ENCODE measurements at places on chromosomes 7 and 10.
A peak's percentile ranks its signal among the peaks of the same experiment; 100 is the strongest.

GRCh38 chr7:77657427-77658224 lies 38.6 kb upstream of the RSBN1L start:
- DNase-seq, result no peak

- DNase-seq, result no peak
These were observed 13.2 kb downstream of the PCLO start for GRCh38 chr7:83149466-83149865.

DNA sequence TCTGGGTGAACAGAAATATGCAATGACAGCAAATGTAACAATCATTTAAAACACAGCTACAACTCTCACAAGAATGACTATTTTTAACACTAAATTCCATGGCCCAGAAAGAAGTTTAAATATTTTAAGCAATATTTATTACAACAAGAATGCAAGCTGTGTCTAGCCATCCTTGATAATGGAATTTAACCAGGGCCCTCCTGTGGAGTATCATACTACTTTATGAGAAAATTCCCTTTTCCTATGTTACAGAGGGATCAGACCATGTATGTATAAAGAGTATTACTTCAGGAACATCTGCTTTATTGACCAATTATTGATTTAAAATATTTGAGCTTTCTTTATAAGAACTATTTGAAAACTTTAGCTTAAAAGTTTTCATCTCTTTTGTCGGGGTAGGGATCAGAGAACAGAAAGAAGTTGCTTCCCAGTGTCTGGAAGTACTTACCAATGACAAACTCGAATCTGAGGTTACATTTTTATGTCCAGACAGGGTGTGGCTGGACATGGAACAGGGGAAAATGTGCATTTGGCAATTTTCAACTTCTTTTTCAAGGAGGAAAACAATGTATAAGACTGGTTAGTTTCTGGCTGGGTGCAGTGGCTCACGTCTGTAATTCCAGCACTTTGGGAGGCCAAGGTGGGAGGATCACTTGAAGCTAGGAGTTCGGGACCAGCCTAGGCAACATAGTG lies 48.3 kb upstream of the NRBF2 start:
- no peak for DNase-seq

GRCh38 chr10:99689461-99689860 lies 30.2 kb downstream of the ENTPD7 start:
- DNase-seq, result no peak

DNA sequence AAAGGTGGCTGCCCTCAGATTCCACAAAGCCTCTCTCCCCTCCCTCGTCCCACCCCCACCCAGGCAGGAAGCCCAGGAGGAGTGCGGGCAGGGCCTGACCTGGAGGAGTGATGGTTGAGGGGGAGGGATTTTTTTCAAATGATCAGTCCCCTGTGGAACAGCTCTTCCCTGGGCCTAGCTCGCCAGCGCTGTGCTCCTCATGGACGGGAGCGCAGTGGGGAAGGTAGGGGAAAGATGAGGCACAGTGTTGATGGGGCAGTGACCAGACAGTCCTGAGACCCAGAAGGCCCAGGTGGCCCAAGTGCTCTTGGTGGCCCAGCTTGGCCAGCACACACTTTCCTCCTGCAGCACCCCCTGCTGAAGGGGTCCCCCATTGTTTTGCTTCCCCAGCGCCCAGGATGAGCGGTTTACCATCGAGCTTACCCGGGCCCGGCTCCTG lies 8.5 kb downstream of the SAP25 start:
- DNase-seq, result no peak

- DNase-seq, result no peak
These were observed 78.4 kb upstream of the CACNA2D1 start for GRCh38 chr7:82521906-82522445.

GRCh38 chr10:13117841-13118783 lies 18.1 kb downstream of the OPTN start:
- DNase-seq, result no peak

DNA sequence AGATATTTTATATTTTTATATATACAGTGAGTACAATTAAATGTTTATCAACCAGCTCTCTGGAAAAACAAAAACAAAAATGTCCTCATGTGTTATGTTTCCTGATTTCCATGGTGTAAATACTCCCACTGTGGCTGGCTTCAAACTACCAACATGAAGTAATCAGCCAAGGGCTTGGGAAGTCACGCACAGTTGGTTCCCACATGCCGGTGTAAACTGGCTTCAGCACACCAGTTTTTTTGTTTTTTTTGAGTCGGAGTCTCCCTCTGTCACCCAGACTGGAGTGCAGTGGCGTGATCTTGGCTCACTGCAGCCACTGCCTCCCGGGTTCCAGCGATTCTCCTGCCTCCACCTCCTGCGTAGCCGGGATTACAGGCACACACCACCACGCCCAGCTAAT lies 11.8 kb downstream of the OSBPL3 start:
- DNase-seq, result no peak

GRCh38 chr7:45980181-45980905 lies 59.3 kb upstream of the IGFBP3 start:
- no peak for DNase-seq

GRCh38 chr10:4867520-4868356 lies 41.7 kb downstream of the AKR1E2 start:
- DNase-seq, result no peak

DNA sequence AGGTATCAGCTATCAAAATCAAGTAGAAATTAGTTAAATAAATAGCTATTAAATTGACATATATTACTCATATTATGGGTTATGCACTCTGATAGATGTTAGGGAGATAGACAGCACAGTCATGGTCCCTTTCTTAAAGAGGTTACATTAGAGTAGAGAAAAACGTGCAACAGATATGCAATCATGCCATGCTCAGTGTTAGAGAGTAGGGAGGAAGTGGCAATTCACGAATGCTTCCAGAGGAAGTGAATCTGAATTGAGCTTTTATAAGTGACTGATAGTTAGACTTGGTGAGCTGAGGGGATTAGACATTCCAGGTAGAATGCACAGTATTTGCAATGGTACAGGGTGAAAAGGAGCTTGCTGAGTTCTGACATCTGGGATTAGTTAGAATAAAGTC lies 349.8 kb downstream of the NXPH1 start:
- DNase-seq, result no peak

- DNase-seq, result peak; percentile 5
These were observed 21.5 kb downstream of the ADARB2 start for GRCh38 chr10:1715821-1716220.

DNA sequence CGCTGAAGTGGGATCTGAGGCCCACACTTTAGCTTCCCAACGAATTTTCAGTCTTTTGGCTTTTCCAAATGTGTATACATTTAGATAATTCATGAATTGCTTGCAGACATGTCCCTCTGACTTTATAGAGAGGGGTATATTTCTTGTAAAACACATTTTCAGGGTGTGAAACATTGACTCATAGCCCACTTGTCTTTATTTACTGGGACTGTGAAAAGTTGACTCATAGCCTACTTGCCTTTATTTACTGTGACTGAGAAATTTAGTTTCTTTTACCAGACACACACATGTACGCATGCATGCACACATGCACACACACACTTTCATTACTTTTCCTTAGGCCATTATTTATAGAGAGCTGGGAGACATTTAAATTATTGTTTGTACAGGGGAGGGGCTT lies 79.1 kb downstream of the VTI1A start:
- DNase-seq, result no peak

- peak; percentile 49 for DNase-seq
These were observed 21.0 kb upstream of the GNA12 start for GRCh38 chr7:2864999-2865670.

GRCh38 chr7:41754046-41754445 lies 51.2 kb upstream of the INHBA start:
- no peak for DNase-seq

- no peak for DNase-seq
These were observed 161.6 kb downstream of the LRMDA start for GRCh38 chr10:75592791-75593643.

GRCh38 chr10:70255329-70256299 lies 22.4 kb upstream of the PPA1 start:
- DNase-seq, result no peak

DNA sequence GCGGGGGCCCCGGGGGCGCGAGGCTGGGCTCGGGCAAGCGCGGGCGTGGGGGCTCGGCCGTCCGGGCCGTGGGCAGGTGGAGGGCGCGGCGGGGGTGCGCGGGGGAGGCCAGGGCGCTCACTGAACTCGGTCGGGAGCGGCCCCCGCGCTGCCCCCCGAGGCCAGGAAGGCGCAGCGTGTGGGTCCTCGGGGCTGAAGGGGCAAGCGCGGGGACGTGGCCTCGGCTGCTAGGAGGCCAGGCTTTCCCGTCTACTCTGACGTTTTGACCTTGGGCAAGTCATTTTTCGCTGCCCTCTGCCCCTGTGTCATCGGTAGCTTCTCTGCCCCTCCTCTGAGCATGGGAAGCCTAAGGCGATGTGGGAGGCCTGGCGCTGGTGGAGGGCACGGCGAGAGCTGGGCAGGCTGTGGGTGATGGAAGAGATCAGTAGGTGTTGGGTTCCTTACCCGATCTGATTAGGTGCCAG lies 441 bp downstream of the FBH1 start:
- DNase-seq, result no peak

DNA sequence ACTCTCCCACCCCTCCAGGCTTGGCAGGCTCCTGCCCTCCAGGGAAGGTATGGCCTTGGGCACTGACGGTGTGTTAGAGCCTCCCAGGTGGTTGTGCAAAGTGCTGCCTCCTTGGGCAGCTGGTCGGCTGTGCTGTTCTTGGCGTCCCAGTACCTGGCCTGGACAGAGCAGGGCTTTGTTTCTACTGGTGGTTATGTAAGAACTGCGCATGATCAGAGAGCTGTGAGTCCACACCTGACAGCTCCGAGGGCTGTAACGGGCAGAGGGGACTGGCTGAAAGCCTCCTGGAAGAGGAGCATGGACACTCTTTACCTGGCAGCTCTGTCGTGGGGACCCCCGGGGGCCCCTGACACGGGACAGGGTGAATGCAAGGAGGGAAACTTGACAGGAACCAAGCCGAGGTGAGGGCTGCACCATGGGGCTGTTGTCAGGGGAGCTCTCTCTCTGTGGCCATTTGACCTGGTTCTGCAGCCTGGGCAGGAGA lies 3.1 kb upstream of the SFRP5 start:
- DNase-seq, result no peak

DNA sequence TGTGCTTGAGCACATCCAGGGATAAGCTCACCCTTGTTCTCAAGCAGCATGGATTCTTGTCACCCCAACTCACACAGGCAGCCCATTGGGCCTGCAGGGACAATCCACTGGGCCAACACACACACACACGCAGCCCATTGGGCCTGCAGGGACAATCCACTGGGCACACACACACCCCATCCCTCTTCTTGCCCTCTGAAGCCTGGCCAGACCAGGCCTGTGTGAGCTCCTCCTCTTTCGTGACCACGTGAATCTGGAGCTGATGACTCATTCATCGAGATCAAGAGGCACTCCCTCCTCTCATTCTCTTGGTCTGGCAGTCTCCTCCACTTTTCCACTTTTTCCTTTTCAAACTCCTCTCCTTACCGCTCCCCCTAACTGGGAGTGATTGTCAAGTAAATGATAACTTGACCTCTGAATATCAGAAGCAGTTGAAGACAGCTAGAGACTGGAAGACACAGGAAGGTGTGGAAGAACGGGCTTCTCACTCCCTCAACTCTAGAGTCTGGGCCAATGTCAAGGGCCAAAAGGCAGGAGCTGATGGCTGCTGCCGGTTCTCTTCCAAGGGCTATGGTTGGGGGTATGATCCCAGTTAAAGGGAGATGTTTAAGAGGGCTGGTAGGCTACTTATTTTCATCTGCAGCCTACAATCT lies 89.7 kb downstream of the HIPK2 start:
- no peak for DNase-seq

GRCh38 chr10:71597821-71598498 lies 121.6 kb downstream of the C10orf105 start:
- DNase-seq, result no peak

GRCh38 chr10:71363936-71364335 lies 32.8 kb upstream of the CDH23 start:
- DNase-seq, result no peak

- no peak for DNase-seq
These were observed 49.1 kb downstream of the SLC37A3 start for GRCh38 chr7:140349144-140349771.

- DNase-seq, result no peak
These were observed 45.5 kb upstream of the CALCR start for GRCh38 chr7:93620057-93620456.

DNA sequence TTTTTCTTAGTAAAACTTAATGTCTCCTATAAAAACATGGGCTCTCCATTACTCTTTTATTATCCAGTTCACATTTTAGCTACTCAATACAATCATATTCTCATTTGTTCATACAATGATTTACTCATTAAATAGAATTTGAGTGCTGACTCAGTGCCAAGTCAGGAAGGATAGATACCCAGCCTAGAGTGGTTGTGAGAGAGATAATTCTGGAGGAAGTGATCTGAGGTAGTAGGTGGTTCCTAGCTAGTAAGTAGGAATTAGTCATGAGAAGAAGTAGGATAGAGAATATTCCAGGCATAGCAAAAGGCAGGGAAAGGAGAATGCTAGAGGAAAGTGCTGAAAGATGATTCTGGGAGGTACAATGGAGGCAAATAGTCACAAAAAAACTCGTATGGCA lies 133.5 kb upstream of the MBL2 start:
- no peak for DNase-seq

- DNase-seq, result no peak
These were observed 50.2 kb downstream of the CDK1 start for GRCh38 chr10:60828489-60828852.

DNA sequence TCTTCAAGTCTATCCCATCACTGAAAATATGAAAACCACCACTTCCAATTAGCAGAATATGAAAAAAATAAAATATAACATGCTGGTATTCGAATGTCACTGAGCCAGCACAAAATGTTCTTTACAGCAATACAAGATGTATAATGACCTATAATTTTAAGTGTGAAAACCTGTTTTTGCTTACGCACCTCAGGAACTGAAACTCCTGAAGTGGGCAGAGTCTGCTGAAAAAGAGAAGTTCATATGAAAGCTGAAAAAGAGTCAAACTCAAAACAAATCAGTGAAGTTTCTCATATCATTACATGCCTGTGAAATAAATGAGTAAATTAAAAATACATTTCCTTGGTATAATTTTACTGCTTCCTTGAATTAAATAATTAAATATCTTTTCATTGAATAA lies 272.5 kb downstream of the DGKB start:
- DNase-seq, result no peak

- no peak for DNase-seq
These were observed 112.4 kb upstream of the SEMA3C start for GRCh38 chr7:81031243-81031642.

DNA sequence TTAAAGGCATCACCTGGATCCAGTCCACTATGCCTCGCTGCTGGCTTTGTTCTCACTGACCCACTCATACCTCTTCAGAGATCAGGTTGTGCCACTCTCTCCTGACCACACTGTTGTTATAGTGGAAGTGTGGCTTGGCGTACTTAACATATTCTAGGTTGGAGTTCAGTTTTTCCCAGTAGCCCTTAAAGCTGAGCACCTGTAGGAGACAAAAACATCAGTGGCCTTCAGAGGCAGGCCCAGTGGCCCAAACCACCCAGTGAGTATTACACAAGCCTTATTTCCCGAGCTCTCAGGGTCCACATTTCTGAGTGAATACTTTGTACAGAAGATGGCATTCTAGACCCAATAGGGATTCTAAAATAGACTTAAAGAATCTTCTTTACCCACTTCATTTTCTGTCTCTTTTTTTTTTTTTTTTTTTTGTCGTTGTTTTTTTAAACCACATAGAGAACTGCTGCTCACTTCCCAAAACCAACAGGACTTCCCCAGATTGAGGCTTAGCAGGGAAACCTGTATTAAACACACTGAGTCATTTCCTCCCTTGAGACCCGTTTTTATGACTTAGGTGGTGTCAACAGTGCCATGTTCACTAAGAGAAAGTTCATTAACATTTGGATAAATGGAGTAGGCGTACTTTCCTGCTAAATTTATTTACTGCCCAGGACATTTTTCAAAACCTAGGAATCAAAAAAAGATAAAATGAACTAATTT lies 85.8 kb downstream of the GSAP start:
- DNase-seq, result no peak
